Activated CD8-positive, alpha-beta memory T cell treated with anti-CD3 and anti-CD28 coated beads for 4 hours (primary cell): ENCODE measurements at places on chromosomes 4 and X.

GRCh38 chr4:53622739-53623151 is 31.5 kb upstream of the LNX1 start:
- DNase-seq = no peak

GRCh38 chr4:120699354-120699753 is 223.2 kb downstream of the PRDM5 start:
- DNase-seq = no peak

GRCh38 chrX:70196961-70197720 is 19.9 kb downstream of the DGAT2L6 start:
- DNase-seq = peak; percentile 18

DNA sequence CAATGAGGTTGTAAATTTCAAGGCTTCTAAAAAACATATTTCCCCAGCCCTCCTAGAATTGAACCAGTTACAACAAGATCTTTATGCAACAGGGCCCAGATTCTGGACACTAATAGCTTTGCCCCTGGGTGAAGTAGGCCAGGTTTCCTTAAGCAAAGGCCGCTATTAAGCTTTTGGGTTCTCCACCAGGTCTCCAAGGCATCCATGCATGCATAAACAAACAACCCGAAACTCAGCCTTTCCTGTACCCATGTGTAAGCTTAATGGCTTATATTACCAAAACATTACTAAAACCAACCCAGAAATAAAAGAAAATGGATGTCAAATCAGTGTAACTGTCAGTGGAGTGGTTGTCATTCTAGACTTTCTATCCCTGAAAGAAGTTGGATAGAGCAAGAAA is 137.1 kb downstream of the ARHGAP6 start:
- no peak for DNase-seq

GRCh38 chr4:8699063-8699385 is 106.5 kb downstream of the CPZ start:
- DNase-seq = no peak

DNA sequence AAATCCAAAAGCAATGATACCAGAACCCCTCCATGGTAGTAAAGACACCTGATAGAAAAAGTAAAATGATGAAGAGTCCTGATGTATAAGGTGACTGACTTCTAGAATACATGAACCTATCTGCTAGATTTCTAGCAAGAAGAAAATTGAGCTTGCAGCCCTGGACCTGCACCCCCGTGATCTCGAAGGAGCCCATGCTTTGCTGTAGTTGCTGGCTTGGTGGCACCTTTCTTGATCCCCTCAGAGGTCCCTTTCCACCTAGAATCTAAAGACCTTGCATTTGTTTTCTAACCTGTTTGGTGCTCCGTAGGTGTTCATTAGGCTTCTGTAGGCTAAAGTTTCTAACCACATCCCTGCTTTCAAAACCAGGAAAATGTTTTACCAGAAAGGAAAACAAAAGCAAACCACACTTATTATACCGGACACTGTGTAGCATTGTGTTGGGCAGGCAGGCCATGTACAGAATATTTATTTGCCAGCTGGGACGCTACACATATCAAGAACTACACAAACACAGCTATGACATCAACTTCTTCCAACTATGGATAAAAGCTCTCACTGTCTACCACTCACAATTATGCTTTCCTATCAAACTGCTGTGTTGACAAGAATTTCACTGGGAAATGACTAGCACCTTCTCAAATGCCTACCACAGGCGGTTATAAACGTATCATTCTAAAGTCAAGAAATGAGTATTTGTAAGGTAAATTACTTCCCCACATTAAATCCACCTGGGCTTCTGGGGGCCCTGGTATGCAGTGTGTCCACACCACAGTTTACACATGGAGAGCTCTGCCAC is 316.2 kb downstream of the UNC5C start:
- DNase-seq = no peak

GRCh38 chr4:76488888-76489685 is 54.1 kb downstream of the SHROOM3 start:
- no peak for DNase-seq

DNA sequence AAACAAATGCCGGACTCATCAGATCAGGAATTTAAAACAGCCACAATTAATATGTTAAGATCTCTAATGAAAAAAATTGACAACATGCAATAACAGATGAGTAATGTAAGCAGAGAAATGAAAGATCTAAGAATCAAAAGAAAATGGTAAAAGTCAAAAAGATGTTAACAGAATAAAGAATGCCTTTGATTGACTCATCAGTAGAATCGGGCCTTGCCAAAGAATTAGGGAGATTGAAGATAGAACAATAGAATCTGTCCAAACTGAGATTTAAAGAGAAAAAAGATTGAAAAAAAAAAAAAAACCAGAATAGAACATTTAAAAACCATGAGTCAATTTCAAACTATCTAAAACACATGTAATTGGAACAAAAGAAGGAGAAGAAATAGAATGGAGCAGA is 25.9 kb upstream of the GUCY1A1 start:
- DNase-seq = no peak

DNA sequence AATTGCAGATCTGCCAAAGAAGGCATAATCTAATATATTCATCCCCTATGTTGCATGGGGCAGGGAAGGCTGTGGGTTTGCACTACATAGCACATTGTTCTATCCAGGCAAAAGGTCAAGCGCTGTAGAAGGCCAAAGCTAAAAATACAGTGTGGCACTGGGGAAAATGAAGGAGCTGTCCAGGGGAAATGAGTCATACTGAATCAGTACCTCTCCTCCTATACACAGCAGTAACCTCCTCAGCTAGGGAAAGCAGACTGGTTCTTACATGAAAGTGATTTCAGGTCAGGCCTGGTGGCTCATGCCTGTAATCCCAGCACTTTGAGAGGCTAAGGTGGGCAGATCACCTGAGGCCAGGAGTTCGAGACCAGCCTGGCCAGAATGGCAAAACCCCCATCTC is 31.0 kb upstream of the SLC25A4 start:
- no peak for DNase-seq

GRCh38 chrX:154979629-154980028 is 42.9 kb downstream of the F8 start:
- no peak for DNase-seq

DNA sequence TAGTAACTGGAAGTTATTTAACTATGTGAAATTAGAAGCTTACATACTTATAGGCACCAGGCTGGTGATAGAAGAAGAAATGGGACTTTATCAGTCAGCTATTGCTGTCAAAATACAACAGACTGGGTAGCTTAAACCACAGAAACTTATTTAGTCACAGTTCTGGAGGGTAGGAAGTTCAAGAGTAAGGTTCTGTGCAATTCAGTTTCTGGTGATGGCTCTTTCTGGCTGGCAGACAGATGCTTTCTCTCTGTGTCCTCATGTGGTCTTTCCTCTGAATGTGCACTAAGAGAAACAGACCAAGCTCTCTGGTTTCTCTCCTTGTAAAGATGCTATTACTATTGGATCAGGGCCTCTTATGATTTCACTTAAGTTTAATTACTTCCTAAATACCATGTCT is 92.1 kb upstream of the ANKRD50 start:
- no peak for DNase-seq

- no peak for DNase-seq
These were observed 44.3 kb downstream of the CCNG2 start for GRCh38 chr4:77201343-77201742.

GRCh38 chrX:41096339-41096955 is 11.2 kb downstream of the USP9X start:
- DNase-seq = no peak

GRCh38 chr4:125283707-125284279 is 31.0 kb upstream of the FAT4 start:
- DNase-seq = no peak

DNA sequence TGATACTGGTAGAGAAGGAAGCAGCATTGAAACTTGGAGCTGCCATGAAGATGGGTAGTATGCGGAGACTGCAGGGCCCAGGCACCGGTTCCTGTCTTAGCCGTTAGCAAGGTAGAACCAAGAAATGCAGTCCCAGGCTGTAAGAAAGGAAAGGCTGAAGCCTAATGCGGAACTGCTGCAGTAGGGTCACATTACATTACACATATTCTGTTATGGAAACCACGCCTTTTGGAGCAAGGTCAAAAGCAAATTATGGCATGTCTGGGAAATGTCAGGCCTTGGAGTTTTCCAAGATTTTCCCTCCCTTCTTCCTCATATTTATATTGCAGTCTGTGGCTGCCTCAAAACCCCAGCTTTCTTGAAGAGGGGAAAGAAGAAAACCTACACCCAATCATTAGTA is 204.8 kb upstream of the RASGEF1B start:
- no peak for DNase-seq
